IMR-90 (cell line): ENCODE measurements at places on chromosomes 13 and 19.
A peak's percentile ranks its signal among the peaks of the same experiment; 100 is the strongest.

DNA sequence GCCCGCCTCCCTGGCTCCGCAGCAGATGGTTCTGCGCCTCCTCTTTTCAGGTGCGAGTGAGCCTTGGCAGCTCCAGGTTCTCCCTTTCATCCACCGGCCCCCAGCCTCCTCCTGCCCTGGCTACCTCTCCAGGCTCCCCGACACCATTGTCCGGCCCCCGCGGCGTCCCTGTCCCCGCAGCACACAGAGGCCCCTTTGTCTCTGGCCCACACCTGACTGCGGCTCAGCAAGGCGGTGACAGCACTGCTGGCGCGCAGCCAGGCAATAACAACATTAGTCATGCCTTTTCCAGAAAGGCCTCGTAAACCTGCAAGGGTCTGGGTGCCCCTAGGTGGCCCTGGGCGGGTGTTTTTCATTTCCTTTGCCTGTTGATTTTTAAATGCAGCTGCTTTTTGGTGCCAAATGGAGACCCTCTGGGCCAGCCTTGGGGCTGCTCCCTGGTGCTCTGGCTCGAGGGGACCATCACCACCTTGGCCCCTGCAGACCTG lies 73.2 kb upstream of the MEDAG start:
- no peak overlapping the region for H3K27ac ChIP-seq
- no peak for DNase-seq
- no peaks in the 10 kb centered on the region for H3K36me3 ChIP-seq
- peaks cover 15% of the 10 kb centered on the region for H3K4me1 ChIP-seq

GRCh38 chr13:69107436-69107835 lies 1000.2 kb upstream of the ATXN8OS start:
- no peak for DNase-seq
- no peak overlapping the region for H3K4me3 ChIP-seq
- H3K4me1 ChIP-seq: no peaks in the 10 kb centered on the region
- no peak overlapping the region for H3K27ac ChIP-seq

GRCh38 chr13:33281951-33282595 lies 3.5 kb downstream of the STARD13 start:
- H3K36me3 ChIP-seq: peaks cover 9% of the 10 kb centered on the region; the same call in 1 of the 2 replicates
- H3K27ac ChIP-seq: peak overlapping the region; percentile 94
- peak; percentile 92 for DNase-seq
- H3K4me1 ChIP-seq: peaks cover 16% of the 10 kb centered on the region
- no peaks in the 10 kb centered on the region for H3K27me3 ChIP-seq
- peak overlapping the region; percentile 27; the same call in 1 of the 2 replicates for H3K4me3 ChIP-seq

DNA sequence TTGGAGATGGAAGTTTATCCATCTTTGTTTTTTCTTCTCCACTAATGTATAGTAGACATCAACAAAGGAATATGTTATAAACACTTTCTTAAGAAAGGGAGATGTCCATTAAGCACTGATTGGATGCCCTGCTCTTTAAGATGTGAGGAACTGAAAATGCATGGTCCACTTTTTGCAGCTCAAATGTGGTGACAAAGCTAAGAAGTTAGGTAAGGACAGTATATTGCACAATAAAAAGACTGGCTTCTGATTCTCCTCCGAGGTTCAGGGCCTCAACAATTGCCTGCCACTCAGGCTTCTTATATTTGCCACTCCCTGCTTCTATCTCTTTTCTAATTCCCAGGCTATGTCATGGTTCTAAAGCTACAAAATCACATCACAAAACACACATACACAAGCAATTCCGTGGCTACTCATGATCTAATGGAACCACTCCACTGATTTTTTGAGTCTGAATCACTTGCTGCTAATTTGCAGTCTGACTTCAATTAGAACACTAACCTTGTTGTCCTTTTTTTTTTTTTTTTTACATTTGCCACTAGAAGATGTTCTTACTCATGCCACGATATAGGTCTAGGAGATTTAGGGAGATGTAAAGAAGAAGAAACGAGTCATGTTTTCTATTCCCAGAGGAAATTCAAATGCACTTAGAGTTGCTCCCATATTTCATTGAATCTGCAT lies 29.6 kb upstream of the TNFSF11 start:
- no peak overlapping the region for H3K4me3 ChIP-seq
- H3K27ac ChIP-seq: no peak overlapping the region
- H3K4me1 ChIP-seq: no peaks in the 10 kb centered on the region
- DNase-seq: no peak
- H3K36me3 ChIP-seq: no peaks in the 10 kb centered on the region

- H3K4me3 ChIP-seq: no peak overlapping the region
- no peaks in the 10 kb centered on the region for H3K27me3 ChIP-seq
- no peaks in the 10 kb centered on the region for H3K36me3 ChIP-seq
- no peak for DNase-seq
- no peak overlapping the region for H3K27ac ChIP-seq
These were observed 163.4 kb downstream of the FOXO1 start for GRCh38 chr13:40503011-40503410.

DNA sequence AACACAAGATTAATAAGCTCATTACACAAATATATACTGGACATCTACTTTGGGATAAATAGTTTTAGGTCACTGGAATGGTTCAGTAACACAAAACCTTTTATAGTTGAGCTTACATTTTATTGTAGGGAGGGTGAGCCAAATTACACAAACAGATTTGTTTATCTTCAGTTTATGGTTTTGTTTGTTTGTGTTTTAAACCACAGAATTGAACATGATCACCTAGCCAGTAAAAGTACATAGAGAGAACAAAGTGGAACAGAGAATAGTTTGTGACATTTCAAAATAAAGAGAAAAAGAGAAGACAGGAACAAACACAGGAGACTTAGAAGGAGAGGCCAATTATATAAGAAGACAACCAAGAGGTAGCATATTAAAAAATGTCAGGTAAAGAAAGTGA lies 1930.2 kb upstream of the PCDH20 start:
- H3K36me3 ChIP-seq: no peaks in the 10 kb centered on the region
- H3K4me3 ChIP-seq: no peak overlapping the region
- DNase-seq: no peak
- H3K27me3 ChIP-seq: no peaks in the 10 kb centered on the region
- H3K4me1 ChIP-seq: no peaks in the 10 kb centered on the region
- no peak overlapping the region for H3K27ac ChIP-seq

GRCh38 chr19:55930996-55931515 lies 1.1 kb downstream of the NLRP13 start:
- no peak overlapping the region for H3K27ac ChIP-seq
- no peak for DNase-seq

GRCh38 chr13:50644081-50644871 lies 199.2 kb downstream of the DLEU7 start:
- H3K27ac ChIP-seq: no peak overlapping the region
- no peak overlapping the region for H3K4me3 ChIP-seq
